Activated T-cell treated with anti-CD3 and anti-CD28 coated beads, Interleukin-2, amount 50 U/mL, for 72 hours (primary cell): ENCODE measurements at places on chromosomes 2 and 18.

DNA sequence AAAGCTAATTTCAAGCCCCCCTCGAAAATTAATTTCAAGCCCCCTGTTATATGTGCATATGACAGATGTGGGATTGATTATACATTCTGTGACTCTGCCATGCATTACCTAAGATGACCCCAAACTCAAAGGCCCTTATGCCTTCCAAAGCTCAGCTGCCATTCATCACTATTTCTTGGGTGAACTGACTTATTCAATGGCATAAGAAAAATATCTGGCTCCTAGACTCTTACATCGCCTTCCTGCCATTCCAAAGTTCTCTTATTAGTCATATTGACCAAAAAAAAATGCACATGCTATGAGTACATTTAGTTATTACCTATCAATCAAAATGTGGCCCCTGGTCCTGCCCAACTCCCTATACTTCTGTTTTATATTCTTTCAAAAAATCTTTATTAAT is 291.8 kb upstream of the CHAC2 start:
- no peak for DNase-seq

- DNase-seq = no peak
Observed at GRCh38 chr2:53755121-53755520, 12.5 kb upstream of the CHAC2 start.

- no peak for DNase-seq
Observed at GRCh38 chr18:76667603-76668002, 154.8 kb upstream of the ZNF236 start.

GRCh38 chr2:58425368-58425767 is 184.2 kb upstream of the FANCL start:
- DNase-seq = no peak

- no peak for DNase-seq
Observed at GRCh38 chr2:238502956-238503791, 76.4 kb downstream of the ASB1 start.

- no peak for DNase-seq
Observed at GRCh38 chr2:224466304-224466895, 64.5 kb upstream of the FAM124B start.

GRCh38 chr2:42171396-42171980 is 2.3 kb downstream of the EML4 start:
- no peak for DNase-seq

- DNase-seq = no peak
Observed at GRCh38 chr2:39625927-39626270, 39.8 kb upstream of the TMEM178A start.

- no peak for DNase-seq
Observed at GRCh38 chr2:132462236-132462635, 45.6 kb downstream of the GPR39 start.

DNA sequence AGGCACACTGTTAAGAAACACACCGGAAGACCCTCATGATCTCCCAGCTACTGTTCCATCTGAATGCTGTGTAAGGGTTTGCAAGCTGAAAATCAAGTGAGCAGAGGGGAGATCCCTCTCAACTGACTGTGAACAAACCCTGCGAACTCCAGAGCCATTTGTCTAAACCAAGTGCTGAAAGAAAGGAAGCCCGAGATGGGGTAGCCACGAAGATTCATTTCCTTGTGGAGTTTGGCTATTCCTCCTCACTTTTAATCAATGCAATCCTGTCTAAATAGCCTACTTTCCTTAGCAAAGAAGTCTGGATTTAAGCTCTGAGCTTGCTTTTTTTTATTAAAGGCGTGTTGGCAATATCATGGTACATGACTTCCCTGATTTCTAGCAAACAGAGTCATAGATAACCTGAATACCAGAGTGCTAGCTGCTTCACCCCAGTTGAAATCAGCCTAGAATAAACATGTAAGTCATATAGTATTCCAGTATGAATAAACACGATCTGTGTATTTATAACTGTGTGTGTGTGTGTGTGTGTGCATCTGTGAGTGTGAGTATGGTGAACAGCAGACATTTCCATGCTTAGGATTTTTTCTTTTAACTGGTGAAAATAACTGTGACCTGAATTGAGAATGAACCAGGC is 365.2 kb downstream of the ZNF521 start:
- DNase-seq = no peak

DNA sequence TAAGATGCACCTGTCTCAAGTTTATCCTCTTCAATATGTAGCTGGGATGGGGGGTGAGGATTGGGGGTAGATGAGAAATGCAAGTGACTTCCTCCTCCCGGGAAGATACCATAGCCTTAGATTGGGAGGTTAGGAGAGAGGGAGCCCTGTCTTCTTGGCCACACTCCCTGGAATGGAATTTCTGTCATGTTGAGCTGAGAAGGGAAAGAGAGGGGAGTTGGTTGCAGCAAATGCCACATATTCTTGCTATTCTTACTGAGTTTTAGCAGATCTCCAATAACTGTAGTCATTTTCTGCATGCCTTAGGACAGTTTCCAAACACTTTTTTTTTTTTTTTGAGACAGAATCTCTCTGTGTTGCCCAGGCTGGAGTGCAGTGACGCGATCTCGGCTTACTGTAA is 35.9 kb downstream of the TAF4B start:
- DNase-seq = no peak

DNA sequence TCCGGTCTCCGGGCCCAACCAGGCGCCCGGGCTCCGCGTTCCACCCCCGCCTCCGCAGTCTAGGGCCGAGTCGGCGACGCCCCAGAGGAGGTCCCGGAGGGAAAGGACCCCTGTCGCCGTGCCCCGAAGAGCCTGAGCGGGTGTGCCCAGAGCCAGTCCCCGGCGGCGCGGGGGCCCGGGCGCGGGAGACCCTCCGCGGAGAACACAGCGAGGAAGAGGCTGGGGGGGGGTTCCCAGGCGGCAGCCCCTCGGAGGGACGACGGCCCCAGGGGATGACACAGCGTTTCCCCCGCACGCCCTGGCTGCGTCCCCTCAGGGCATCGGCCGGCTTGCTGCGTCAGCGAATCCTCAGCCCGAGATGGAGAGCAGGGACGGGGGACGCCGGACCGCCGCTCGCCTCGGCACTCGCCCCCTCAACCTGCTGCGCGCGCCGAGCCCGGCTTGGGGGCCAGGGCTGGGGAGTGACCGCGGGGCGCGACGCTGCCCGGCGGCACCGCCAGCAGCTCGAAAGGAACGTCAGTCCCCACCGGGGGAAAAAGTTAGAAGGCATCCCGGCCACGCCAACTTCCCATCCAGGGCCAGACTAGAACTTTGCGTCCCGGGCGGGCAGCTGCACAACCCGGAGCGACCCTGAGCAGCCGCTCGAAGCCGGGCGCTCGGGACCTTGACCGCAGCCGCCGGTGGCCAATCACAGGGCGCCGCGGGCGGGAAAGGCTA is 711 bp downstream of the SFXN5 start:
- peak; percentile 70 for DNase-seq

GRCh38 chr2:184692141-184692734 is 93.9 kb downstream of the ZNF804A start:
- DNase-seq = no peak

DNA sequence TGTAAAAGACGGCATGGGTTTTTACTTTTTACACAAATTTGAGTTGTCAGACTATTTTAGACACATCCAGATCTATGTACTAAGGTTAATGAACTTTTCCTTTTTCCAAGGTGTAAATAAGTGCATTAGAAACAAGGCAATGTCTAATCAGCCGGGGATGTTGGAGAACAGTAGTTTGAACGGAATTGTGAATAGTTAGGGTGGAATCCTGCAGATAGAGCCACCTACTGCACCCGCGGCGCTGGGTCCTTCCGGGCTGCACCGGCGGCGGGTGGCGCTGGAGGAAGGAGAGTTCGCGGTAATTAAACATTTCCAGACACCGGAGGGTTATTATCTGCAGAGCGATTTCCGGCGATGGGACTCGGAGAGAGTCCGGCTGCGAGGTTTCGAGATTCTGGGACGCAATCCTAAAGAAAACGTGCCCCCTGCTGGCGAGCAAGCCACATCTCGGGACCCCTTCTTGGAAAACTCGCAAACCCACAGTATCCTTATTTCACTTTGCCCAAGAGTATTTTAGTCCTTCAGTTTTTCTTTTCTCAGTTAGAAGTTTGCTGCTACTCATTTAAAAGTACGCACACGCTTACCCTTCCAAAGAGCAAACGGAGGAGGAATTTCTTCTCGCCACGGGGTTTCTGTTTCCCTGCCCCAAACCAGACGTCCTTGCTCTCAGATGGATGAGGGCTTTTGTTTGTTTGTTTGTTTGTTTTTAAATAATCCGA is 4.5 kb upstream of the OSR1 start:
- peak; percentile 56 for DNase-seq

DNA sequence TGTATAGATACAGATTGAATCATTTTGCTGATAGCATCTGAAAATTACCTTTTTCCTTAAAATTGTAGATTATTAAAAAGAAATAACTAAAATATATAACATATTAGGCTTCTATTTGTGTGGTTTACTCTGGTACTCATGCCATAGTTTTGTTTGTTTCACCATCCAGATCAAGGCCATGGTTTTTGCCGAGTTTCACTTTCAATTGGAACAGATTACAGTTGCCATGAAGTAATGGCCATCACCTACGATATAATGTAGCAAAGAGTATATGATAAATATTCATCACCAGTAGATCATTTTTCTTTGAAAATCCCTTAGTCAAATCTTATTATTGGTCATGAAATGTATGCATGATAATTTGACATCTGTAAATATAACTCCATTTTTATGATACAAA is 11.9 kb upstream of the DNAH7 start:
- DNase-seq = no peak

DNA sequence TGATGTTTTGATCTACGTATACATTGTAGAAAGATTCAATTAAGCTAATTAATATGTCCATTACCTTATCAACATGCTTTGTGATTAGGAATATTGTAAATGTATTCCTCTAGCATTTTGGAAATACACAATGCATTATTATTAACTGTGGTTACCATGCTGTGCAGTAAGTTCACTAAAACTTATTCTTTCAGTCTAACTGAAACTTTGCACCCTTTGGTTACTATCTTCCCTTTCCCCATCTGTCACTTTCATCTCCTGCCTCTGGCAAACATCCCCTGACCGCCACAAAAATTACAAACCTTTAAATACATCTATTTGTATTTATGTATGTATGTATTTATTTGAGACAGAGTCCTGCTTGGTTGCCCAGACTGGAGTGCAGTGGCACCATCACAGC is 388.0 kb downstream of the NYAP2 start:
- no peak for DNase-seq

GRCh38 chr2:74767618-74768017 is 66.3 kb upstream of the HK2 start:
- no peak for DNase-seq
